Midbrain (tissue), 1 donor: ENCODE measurements at places on chromosomes 5 and 9.

- DNase-seq, result no peak
These were observed 72.1 kb upstream of the HSPA9 start for GRCh38 chr5:138647261-138647788.

GRCh38 chr5:77707791-77708190 is 68.3 kb downstream of the TBCA start:
- DNase-seq, result no peak

GRCh38 chr5:113376640-113377039 is 58.1 kb downstream of the TSSK1B start:
- DNase-seq, result no peak

DNA sequence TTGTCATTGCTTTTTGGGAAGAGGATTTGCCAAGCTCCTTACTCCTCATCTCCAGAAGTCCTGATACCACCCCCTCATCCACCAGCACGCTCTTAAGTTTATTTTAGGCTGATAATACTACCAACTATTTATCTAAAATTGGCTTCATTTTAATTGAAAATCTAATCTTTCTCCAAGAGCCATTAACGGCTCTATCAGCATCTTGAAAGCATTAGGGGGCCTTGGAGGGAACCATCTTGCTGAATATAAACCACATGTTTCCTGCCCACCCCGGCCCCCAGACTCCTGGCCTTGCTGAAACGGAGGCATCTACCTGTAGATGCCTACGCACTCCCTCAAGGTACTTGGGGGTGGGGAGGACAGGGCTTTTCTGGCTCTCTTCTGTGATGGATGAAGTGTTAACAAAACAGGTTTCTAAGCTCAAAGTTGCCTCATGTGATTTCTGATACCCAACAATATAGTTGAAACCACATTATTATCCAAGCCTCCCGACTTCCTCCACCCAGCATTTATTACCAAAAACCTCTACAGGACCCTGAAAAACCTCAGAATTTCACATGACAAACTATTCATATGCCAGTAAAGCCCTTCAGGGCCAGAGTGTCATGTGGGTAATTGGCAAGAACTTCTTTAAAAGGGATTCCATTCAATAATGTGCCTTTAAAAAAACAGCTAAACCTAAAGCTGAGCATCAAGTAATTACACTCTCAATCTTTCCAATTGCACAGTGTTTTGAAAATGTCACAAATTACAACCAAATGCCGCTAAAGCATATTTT is 96.7 kb downstream of the SAXO1 start:
- DNase-seq, result no peak

- DNase-seq, result no peak
These were observed 330.5 kb downstream of the TLR4 start for GRCh38 chr9:118034701-118035100.

- DNase-seq, result no peak
These were observed 88.6 kb upstream of the IFNE start for GRCh38 chr9:21570643-21571275.

DNA sequence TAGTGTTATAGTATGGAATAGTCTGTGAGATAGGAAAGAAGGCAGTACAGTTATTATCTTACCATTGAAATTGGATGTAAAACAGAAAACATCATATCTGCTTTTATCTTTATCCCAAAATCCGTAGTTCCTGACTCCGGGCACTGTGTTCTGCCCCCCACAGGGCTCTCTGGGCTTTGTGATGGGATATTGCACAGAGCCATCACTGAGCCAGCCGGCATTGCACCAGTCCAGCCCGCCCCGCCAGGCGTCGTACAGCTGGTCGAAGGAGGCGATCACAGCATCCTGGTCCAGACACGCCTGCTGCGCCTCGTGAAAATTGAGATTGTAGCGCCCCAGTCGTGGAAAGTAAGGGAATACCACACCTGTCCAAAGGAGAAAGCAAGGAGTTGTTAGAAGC is 76.4 kb downstream of the HAPLN1 start:
- no peak for DNase-seq

DNA sequence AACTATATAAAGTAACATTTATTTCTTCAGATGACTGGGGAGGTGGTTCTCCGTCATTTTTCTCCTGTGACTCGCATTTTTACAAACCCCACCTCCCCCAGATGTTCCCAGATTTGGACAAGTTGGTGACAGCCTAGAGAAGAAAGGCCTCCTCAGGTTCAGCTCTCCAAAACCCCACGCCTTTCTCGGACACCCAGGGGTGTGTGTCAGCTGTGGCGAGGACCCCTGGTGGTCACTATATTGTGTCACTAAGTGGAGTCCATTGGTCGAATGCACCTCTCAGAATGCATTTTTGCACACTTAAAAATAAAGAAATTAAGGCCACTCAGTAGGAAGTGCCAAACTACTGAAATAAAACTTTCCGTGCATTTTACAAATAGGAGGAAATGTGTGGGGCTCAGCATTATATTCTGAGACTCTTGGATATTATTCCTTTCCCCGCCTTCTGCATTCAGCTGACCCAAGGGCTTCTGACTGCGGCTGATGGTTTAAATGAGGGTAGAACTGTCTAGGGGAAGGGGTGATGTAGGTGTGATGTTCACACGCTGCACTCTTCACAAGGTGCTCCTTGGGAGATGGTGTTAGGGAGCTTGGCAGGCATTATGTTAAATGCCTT is 47.6 kb downstream of the ACO1 start:
- no peak for DNase-seq

DNA sequence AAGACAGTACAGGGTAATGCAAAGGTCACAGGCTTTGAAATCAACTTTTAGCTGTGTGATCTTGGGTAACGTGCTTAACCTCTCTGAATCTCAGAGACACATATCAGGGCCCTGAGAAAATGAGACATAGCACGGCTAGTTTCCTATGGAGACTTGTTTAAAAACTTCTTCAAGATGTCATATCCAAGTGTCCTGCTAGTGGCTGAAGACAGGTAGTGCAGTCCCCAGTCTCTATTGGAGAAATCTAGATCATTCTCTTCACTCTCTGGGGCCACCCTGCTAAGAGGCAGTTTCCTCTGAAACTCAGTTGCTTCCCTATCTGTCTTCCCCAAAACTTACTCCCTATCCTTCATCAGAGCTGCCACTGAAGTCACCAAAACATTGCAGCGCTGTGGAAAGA is 30.3 kb upstream of the GRXCR2 start:
- DNase-seq, result no peak
